T-cell (primary cell): ENCODE measurements at places on chromosomes 16 and 17.

GRCh38 chr16:54204756-54205155 lies 81.8 kb downstream of the IRX3 start:
- DNase-seq = no peak

DNA sequence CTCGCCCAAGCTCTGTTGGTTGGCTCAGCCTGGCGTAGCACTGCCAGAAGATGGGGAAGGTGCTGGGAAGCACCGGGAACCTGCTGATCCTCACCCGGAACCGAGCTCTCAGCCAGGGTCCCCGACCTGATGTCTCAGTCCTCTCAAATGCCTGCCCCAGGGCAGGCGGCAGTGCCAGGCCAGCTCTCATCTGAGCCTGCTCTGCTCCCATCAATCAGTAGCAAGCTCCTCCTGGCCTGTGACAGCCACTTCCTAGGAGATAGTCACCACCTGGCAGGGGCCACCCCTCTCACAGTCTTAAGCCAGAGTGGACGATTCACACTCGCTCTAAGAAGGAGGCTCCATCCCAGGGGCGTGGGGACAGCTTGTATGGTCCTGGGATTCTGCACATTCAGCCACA lies 62.0 kb downstream of the ENGASE start:
- DNase-seq = no peak

- DNase-seq = no peak
Observed at GRCh38 chr16:53061256-53061655, 6.5 kb downstream of the CHD9 start.

- no peak for DNase-seq
Observed at GRCh38 chr17:35614810-35615209, 27.7 kb downstream of the AP2B1 start.
